T-helper 2 cell treated with Interferon-gamma antibody and Interleukin-4, amounts not matched to agents 5 μg/mL and 100 μg/mL, for 36 hours (primary cell): ENCODE measurements at places on chromosomes 2 and 18.

GRCh38 chr2:8578335-8579244 is 103.3 kb upstream of the ID2 start:
- no peak for DNase-seq

- no peak for DNase-seq
These were observed 873.8 kb downstream of the SUCLG1 start for GRCh38 chr2:83585250-83585649.

GRCh38 chr2:230614913-230615332 is 97.7 kb upstream of the CAB39 start:
- DNase-seq: peak; percentile 68

- DNase-seq: no peak
These were observed 119.1 kb downstream of the BAZ2B start for GRCh38 chr2:159497256-159497655.

- no peak for DNase-seq
These were observed 49.0 kb upstream of the TMEM87B start for GRCh38 chr2:112006076-112006410.

DNA sequence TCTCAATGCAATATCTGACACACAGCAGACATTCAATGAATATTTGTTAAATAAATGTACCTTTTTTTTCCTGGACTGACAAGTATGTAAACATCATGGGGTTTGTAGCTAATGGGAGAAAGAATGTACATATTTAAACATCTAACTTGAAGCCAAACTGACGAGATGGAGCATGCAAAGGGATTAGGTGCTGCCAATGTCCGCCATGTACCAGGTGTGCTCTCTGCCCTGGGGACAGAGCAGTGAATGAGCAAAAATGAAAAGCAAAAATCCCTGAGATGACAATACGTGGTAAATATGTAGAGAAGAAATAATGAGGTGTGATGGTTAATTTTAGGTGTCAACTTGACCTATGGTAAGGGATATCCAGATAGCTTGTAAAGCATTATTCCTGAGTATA is 247.4 kb upstream of the CELF4 start:
- DNase-seq: no peak

DNA sequence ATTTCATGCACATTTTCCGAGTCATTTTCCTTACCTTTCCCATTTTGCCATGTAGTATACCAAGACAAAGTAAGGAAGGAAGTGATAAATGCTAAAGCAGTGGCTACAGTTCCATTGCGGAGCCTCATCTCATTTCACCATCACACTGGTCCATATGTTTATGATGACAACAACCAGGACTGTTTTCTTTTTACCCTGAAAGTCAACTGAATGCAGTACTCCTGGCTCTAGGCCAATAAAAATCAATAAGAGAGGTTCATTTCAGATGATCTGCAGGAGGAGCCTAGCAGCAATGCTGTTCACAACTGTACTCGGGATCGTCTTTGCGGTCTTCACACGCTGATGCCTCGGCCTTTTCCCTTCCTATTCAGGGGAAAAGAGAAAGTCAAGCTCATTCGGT is 4.7 kb downstream of the MGAT4A start:
- DNase-seq: no peak

DNA sequence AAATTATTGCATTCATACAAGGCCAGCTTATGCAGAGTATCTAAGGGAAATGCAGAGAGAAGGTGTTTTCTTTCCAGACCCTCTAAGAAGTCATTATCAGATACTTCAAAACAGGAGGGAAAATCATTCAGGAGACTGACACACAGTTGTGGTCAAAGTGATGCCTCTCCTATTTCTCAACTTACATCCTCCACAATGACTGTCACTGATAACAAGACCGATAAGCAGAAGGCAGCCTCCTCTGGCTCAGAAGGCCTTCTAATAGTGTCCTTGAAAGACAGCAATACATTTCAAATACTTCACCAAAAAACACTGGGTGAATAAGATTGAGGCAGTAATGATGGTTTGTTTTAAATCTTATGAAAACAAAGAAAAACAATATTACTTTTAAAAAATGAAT is 199.7 kb downstream of the PIEZO2 start:
- no peak for DNase-seq

DNA sequence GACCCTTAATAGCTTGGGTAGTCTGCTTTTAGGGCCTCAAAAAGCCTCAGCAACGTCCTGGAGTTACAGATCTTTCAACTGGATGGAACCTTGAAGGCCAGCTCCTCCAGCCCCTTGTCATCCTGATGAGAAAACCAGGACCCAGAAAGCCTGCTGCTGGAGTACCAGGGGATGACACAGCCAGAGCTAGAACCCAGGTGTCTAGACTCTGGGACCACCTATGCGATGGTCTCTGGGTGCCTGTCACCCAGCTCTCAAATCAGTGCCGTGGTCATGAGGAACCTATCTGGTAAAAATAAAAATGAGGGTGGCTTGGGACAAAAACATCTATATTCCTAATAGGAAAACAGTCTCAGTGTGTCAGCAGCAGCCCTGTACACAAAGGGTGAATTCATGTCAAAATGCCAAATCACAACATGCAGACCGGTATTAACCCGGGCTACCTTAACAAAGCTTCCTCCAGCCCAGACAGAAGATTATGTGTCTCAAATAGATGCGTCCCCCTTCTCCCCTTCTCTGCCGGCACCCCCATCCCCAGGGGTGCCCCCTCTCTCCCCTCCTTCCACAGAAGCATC is 28.5 kb downstream of the SMAD7 start:
- no peak for DNase-seq

DNA sequence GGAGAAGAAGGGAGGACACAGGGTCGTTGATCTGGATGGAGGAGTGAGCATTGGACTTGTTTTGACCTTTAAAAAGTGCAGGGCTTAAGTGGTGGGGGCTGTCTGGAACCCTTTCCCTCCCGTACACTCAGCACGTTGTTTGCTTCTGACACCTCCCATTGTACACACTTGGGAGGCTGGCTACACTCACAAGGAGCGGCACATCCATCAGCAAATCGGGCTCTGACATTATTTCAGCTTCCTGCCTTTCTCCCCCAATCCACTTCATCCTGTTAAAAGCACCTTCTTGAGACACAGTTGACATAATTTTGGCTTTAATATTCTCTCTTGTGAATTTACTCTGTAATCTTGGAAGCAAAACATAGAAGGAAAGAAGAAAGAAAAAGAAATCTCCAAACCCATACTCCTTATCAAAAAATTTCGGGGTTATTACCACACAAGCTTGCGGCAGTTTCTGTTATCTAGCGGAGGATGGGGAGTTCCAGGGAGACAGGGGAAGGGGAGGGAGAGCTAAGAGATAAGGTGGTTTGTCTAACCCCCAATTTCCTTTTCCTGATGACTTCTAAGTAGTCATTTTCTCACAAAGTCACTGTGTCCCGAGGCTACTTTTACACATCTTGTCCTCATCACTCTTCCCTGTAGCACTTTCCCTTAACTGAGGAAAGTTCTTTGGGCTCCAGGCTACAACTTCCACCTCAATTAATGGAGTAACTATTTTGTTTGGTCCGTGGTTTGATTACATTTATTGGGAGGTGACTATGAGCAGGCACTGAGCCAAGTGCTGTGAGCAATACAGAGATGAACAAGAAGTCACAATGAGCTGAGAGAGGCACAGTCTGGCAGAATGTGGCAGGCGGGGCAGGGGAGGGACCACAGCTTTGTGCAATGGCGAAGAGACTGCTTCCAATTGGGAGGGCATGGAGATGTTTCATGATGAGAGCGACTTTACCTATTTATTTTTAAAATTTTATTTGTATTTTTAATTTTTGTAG is 240.1 kb upstream of the MEX3C start:
- no peak for DNase-seq

GRCh38 chr2:40886100-40886499 is 434.2 kb upstream of the SLC8A1 start:
- DNase-seq: no peak

- DNase-seq: no peak
These were observed 81.5 kb downstream of the BCL2 start for GRCh38 chr18:63237881-63238692.

GRCh38 chr18:49898421-49898820 is 85.1 kb upstream of the ACAA2 start:
- DNase-seq: peak; percentile 56

- DNase-seq: no peak
These were observed 50.0 kb downstream of the AP1S3 start for GRCh38 chr2:223787358-223787757.

DNA sequence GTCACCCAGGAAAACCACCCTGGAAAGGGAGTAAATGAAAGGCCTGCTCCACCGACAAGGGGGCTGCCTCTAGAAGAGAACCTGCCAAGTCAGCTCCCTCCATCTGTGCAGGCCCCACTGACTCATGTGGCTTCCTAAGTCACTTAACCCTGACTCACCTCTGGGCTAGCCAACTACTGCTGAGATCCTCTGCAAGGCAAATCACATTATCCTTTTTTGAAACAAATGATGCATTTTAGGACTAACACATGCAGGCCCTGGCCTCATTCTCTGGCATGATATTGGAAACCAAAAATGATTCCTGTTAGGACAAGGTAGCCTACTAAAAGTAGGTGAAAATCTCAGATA is 474.6 kb downstream of the EPHA4 start:
- DNase-seq: no peak

GRCh38 chr2:160375037-160375436 is 118.6 kb downstream of the RBMS1 start:
- DNase-seq: no peak

DNA sequence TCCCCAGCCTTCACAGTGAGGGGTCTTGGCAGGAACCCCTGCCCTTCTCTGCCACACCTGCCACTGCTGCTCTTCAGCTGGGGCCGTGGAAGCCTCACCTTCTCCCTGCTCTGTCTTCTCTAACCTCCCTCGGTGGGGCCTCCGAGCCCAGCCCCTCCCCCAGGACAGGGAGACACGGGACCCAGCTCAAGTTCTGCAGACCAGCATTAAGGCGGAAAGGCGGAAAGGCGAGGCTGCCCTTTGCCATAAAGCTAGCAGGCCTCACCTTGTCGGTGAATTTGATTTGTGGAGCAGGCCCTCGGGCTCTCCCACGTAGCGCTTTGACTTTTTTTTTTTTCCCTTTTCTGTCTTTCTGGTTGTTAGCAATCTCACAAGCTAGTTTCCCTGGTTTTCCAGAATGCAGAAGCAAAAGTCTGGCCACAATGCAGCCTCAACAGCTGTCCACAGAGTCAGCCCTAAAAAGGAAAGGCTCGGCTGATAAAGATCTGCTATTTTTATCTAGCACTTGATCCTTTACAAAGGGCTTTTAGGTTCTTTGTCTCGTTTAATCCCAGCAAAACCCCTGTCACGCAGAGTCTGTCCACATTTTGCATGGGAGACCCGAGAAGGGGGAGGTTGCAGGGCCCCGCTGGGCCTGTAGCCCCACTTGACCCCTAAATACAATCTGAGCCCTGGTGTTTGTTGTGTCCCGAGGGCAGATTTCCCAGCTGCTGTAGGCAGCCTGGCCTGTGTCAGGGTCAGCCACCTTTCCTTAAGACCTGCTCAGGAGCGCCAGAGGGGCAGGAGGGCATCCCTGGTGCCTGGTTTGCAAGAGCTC is 6.0 kb downstream of the ITM2C start:
- no peak for DNase-seq

- no peak for DNase-seq
These were observed 727.0 kb upstream of the PIK3C3 start for GRCh38 chr18:41227993-41228392.

GRCh38 chr2:3108710-3109702 is 268.6 kb downstream of the EIPR1 start:
- no peak for DNase-seq

GRCh38 chr2:145091967-145092366 is 572.0 kb upstream of the ZEB2 start:
- no peak for DNase-seq

DNA sequence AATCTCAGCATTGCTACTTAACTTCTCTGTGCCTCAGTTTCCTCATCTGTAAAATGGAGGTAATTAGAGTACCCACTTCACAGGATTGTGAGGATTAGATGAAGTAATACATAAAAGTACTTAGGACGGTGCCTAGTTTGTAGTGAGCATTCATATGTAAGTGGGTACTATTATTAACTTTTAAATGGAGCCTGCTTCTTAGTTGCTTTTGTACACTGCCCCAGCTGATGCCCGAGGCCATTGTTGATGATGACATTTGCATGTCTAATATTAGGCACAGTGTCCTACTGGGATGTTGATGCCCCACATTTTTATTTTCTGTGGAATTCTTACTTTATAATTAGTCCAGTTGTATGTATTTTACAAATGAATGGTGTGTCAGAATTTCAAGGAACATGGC is 79.7 kb upstream of the STON1 start:
- no peak for DNase-seq

GRCh38 chr18:42480441-42480840 is 525.4 kb downstream of the PIK3C3 start:
- DNase-seq: no peak

GRCh38 chr2:128626760-128627511 is 308.3 kb upstream of the HS6ST1 start:
- no peak for DNase-seq

DNA sequence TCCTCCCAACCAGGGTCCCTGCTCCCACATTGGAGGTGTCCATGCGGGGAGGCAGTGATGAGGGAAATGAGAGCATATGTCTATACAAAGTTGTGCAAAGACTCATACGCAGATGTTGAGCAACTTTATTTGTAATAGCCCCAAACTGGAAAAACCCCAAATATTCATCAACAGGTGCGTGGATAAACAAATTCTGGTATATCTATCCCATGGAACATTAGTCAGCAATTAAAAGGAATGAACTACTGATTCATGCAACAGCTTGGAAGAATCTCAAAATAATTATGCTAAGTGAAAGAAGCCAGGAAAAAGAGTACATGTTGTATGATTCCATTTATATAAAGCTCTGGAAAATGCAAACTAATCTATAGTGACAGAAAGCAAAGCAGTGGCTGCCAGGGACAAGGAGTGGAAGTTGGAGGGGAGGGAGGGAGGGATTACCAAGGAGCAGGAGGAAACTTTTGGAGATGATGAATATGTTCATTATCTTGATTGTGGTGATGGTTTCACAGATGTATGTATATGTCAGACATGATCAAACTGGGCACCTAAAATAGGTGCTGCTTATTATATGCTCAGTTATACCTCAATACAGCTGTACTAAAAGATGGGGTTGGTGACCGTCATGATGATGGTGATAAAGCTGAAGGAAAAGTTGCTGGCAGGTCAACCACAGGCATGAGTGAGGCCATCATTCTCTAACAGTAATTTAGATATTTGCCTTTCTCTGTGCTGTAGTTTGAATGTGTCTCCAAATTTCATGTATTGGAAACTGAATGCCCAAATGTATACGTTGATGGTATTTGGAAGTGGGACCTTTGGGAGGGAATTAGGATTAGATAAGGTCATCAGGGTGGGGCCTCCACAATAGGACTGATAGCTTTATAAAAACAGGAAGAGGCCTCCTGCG is 270.9 kb downstream of the CYP26B1 start:
- DNase-seq: no peak

DNA sequence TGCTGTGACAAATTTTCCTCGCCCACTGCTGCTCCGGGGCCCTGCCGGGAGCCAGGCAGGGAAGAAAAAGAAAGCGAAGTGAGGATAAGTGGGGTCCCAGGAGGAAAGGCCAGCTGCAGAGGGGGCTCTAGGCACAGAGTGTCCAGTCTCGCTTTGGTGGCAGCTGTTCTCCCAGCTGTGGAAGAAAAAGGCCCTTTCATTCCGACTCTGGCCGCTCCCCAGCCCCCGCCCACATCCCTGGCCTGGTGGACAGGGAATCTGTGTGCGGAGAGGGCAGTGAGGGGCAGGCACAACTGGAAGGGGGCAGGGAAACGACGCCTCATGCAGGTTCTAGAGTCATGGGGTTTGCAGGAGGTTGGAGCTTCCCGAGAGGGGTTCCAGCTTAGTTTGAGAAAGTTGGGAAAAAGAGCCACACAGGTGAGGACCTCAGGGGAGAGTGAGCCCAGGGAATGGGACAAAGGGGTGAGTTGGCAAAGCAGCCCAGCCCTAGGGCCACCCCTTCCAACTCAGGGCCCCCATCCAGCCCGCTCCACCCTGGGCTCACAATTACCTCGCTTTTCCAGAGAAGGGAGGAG is 1.8 kb downstream of the RTKN start:
- no peak for DNase-seq
